EH (cell line): ENCODE measurements at places on chromosomes 7 and 10.

- DNase-seq: no peak
Observed at GRCh38 chr7:114508086-114508485, 93.5 kb downstream of the FOXP2 start.

GRCh38 chr7:128861957-128862570 lies 592 bp upstream of the ATP6V1F start:
- no peak for DNase-seq

DNA sequence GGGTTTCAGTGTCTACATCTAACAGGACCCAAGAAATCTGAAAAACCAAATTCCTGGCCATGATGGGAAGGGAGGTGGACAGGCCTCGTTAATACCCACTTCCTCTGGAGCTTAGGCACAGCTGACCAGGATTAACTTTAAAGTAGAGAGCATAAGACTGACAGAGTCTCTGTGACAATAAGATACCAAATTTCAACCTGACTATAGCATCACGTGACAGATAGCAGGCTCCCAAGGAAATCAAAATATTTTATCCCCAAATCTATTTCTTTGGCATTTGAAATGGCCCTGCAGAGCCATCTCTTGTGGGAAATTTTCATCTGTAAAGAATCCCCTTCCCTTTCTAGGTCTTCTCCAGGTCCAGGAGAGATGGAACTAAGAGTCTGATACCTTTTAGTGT lies 258.3 kb downstream of the TCERG1L start:
- no peak for DNase-seq

GRCh38 chr10:85719408-85719807 lies 647.2 kb downstream of the GRID1 start:
- DNase-seq: no peak
